ENCODE measurements at places on chromosomes 2 and 18. TPM values are rescaled to one million over a fixed set of nuclear protein-coding genes. Genes with fewer than 3 reads are reported as not detected.

ZC3H6 gene
- 8.4 TPM for total RNA-seq

POTEF gene
- not detected for total RNA-seq

CFAP210 gene
- total RNA-seq, result not detected

RAD51AP2 gene
- 0.17 TPM for total RNA-seq

MRPS5 gene
- total RNA-seq, result 60.7 TPM

ASB18 gene
- total RNA-seq, result not detected

ANKRD62 gene
- not detected for total RNA-seq

SPIRE1 gene
- 33.9 TPM for total RNA-seq

IL36A gene
- not detected for total RNA-seq

KCNS3 gene
- total RNA-seq, result 4.4 TPM

PGAP1 gene
- total RNA-seq, result 6.5 TPM

SLC9A4 gene
- total RNA-seq, result 0.84 TPM

MYL12A gene
- total RNA-seq, result 1,578 TPM

ACMSD gene
- not detected for total RNA-seq

CD28 gene
- not detected for total RNA-seq

BZW1 gene
- 408 TPM for total RNA-seq

ALPP gene
- 0.84 TPM for total RNA-seq

FBLN7 gene
- 2.9 TPM for total RNA-seq

DSG1 gene
- total RNA-seq, result not detected

ERICH2 gene
- total RNA-seq, result 0.53 TPM

RBBP8 gene
- 95.1 TPM for total RNA-seq

KLHL41 gene
- total RNA-seq, result not detected

NAT8 gene
- total RNA-seq, result not detected

CEP192 gene
- 30.5 TPM for total RNA-seq

ECEL1 gene
- not detected for total RNA-seq

MEP1B gene
- not detected for total RNA-seq

DHX57 gene
- 19.7 TPM for total RNA-seq

DSG2 gene
- 51.7 TPM for total RNA-seq

SESTD1 gene
- 23.9 TPM for total RNA-seq

NEU2 gene
- total RNA-seq, result not detected

ABCB11 gene
- total RNA-seq, result not detected

RBKS gene
- total RNA-seq, result 2.2 TPM

SKA1 gene
- total RNA-seq, result 21.8 TPM

C2orf78 gene
- total RNA-seq, result not detected

NYAP2 gene
- not detected for total RNA-seq

MC4R gene
- total RNA-seq, result 3.9 TPM

CFAP65 gene
- 0.26 TPM for total RNA-seq

All from A172 (cell line).